ENCODE measurements at places on chromosomes 2 and 18.

DNA sequence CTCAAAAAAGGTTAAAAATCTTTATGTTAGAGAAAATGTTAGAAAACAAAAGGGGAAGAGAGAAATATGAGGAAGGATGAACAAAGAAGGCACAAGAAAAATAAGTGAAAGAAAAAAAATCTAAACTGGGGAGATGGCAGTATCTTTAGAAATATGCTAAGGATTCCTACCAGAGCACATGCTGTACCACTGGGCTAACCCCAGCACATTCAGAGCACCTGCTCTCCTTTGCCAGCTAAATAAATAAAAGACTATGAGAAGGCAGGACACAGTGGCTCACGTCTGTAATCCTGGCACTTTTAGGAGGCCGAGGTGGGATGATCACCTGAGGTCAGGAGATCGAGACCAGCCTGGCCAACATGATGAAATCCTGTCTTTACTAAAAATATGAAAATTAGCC is 92.2 kb upstream of the CDKL4 start:
- no peak for DNase-seq

- no peak for DNase-seq
Observed at GRCh38 chr2:184767059-184767458, 168.7 kb downstream of the ZNF804A start.

- no peak for DNase-seq
Observed at GRCh38 chr2:43676322-43677050, at the start of gene C1GALT1C1L. Gene C1GALT1C1L (minus strand): TSS chr2:43676429. CDS start chr2:43676322, 107 bp downstream.

DNA sequence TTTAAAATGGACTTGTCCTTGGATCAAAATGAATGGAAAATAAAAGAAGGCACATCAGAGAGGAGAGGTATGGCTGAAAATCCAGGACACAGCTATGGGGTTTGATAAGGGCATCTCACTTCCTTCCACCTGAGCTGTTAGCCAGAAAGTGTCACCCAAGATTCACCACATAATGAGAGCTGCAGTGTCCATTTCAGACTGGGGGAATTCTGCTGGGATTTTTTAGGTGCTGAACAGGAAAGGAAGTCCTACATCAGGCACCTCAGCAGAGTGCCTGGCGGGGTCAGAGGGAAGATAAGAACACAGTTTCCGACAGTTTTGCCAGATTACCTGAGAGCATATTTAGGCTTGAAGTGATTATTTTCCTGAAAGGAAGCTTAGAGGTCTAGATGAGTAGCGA is 187.6 kb upstream of the HNMT start:
- no peak for DNase-seq

DNA sequence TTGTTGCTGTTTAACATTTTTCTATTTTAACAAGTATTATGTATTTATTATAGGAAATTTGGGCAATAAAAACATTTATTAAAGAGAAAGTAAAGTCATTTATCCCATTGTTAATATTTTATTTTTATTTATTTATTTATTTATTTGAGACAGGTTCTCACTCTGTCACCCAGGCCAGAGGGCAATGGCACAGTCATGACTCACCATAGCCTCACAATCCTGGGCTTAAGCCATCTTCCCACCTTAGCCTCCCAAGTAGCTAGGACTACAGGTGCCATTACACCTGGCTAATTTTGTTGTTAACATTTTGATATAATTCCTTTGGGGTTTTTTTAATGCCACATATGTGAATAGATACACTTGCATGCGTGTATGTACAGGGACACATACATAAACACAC is 165.9 kb upstream of the STON1 start:
- no peak for DNase-seq

GRCh38 chr2:101623031-101623521 is 74.4 kb upstream of the MAP4K4 start:
- DNase-seq, result no peak

DNA sequence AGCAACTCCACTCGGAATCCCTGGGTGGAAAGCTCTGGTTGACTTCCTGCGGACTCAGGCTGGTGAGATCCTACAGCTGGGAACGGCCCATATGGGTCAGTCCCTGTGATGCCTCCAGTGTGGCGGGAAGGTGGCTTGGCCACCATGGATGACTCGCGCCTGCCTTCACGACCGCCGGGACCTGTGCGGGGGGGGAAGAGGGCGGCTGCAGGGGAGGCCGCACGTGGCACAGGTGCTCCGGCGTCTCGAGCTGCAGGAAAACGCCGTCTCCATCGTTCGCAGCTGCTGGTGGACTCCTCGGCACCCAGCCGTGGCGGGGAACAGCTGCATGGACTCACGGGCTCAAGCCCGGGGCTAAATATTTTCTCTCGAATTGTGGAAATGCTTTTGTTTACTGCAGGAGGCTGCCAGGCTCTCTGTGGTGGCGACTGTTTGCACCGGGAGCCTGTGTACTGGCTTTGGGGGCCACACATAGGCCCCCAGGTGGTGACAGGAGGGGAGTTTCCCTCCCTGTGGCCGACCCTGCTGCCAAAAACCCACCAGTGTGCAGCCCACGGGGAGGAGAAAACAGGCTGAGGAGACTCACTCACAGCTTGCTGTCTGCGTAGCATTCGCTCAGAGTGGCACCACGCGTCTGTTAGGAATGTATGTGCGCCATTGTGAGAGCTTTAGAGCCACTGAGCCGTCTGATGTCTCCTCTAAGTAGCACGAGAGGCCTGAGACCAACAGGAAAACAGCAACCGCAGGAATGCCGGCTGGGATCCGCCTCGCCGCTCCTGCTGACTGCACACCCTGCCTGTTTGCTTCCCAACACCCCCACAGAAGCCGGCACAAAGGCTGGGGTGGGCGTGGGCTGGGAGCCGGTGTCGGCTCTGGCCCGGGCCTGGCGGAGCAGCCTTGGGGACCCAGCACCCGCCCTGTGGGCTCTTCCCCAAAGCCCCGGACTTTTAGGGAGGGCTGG is 89.2 kb downstream of the NFATC1 start:
- DNase-seq, result no peak

DNA sequence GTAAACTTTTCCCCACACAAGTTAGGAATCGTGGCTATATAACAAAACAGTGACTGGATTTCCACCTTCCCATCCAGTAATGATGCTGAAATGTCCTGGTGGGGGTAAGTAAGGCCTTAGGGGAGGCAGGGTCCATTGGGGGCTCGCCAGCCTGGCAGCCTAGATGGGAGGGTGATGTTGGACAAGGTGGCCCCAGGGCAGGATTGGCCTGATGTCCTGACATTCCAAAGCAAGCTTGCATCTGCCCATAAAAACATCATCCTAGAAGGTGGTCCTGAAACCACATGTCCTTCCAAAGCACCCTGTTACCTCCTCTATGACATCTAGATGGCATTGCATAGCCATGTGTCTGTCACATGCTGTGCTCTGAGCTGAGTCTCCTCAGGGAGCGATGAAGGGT is 54.1 kb upstream of the RAB6C start:
- no peak for DNase-seq

- no peak for DNase-seq
Observed at GRCh38 chr2:54577035-54577434, 120.9 kb downstream of the SPTBN1 start.

- DNase-seq, result no peak
Observed at GRCh38 chr2:149467436-149467835, 120.1 kb downstream of the MMADHC start.

- no peak for DNase-seq
Observed at GRCh38 chr2:6446938-6447608, 418.6 kb downstream of the CMPK2 start.

DNA sequence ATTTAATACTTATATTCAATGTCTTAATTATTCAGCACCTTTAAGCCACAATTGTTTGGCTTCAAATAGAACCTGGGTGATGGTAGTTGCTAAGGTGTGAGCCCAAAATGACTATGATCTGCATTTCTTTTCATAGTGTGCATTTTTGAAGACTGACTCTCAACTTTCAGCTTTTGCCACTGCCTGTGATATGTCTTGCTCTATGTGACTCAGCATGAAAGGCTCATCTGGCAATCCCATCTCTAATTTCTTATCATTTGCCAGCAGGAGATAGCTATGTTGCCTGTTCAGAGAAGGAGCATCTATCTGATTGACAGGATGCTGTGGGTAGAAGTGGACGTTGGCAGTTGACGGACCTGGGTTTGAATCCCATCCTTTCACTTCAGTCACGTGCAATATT is 34.5 kb upstream of the CCDC93 start:
- no peak for DNase-seq

- no peak for DNase-seq
Observed at GRCh38 chr18:8979258-8979988, 123.1 kb upstream of the NDUFV2 start.

GRCh38 chr2:64698668-64699444 is 45.1 kb upstream of the SERTAD2 start:
- DNase-seq, result no peak

DNA sequence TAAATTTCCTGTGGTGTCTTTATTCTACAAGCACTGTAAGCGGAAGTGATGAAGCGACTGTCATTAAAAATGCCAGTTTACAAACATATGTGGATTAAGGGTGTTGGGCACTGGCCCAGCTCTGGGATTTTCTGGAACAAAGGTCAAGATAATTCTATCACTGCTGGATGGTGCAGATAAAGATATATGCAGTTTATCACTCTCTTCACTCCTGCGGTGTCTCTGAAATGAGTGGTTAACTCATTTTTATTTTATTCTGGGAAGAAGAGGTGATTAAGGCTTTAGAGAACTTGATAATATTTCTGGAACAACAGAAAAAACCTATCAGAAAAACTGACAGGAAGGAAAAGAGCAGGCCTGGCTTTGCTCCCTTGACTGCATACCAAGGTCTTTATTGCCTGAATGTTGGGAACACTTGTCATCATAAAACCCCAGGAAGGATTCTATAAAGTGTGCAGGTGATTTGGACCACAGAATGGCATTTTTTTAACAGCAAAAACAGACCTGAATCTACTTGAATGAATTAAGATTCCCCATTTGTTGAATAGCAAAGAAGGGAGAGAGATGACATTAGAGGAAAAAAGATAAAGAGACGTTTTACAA is 32.4 kb downstream of the ABCB11 start:
- DNase-seq, result no peak

GRCh38 chr18:4352746-4353551 is 102.2 kb downstream of the DLGAP1 start:
- no peak for DNase-seq

DNA sequence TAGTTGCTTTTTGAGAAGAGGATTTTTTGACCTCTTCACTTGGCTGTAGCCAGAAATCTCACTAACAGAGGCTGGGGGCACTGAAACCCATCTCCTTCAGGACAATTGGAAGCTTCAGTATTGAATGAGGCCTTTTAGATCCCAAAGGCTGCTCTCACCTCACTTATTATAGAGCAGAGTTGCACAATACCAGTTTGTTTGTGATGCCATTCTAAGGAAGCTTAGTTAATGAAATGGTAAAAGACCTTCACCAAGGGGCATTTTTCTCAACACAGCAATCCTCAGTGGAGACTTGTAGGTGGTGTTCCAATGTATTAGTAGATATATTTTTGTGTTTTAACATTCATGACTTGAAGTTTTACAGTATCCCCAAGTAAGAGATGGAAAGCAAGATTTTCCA is 71.0 kb upstream of the RFX8 start:
- DNase-seq, result no peak

- DNase-seq, result no peak
Observed at GRCh38 chr2:99939135-99939534, 203.3 kb downstream of the AFF3 start.

- DNase-seq, result no peak
Observed at GRCh38 chr2:98809116-98809515, 78.2 kb upstream of the MGAT4A start.

GRCh38 chr18:49045585-49045984 is 94.8 kb upstream of the SMAD7 start:
- no peak for DNase-seq

DNA sequence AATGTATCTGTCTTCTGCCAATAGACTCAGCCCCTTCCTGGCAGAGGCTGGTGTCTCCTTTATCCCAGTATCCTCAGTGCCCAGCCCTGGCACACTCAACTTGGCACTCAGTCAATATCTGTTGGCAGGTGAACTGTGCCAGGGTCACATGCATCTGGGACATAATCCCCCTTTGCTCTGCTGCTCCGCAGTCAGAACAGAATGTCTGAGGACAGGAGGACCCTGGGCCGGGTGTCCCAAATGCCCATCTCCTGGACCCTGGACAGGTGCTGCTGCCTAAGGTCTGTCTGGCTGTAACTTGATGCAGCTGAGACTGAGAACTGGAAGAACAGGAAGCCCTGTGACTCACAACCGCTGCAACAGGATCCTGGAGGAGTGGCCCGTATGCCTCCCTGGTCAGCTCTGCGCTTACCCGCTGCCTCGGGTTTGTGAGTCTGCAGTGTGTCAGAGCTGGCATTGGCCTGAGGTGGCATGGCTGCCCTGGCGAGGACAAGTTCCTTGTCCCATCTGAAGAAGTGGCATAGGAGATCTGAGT is 11.4 kb downstream of the HK2 start:
- no peak for DNase-seq

DNA sequence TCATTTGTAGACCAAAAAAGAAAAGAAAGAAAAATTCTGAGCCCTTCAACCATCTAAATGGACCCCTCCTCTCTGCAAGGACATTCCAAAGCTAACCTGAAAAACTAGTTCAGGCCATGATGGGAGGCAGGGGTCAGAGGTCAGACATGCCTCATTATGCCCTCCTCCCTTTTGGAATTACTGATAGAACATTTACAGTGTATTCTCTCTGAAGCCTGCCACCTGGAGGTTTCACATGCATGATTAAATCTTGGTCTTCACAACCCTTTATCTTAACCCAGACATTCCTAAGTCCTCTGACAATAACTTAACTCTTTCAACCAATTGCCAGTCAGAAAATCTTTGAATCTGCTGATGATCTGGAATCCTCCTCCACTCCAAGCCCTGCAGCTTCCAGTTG is 86.0 kb downstream of the SPP2 start:
- DNase-seq, result no peak

GRCh38 chr18:71743634-71744033 is 800.5 kb downstream of the CBLN2 start:
- no peak for DNase-seq

DNA sequence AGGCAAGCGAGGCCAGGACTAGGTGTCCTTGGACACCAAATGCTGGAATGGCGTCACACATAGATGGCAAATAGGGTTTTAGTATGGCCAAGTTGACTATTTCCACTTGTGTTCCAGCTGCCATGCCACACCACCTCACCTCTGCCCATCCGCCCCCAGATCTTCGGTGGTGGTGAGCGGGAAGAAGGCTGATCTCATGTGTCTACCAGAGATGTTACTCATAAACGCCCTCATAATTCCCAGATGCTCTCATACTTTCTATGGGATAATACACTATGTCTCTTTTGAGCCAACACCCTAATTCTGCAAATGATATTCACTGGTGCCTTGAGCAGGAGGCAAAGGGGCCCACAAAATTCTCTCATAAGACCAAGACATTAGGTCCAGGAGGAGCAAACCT is 281.1 kb upstream of the FN1 start:
- DNase-seq, result no peak

GRCh38 chr2:100907832-100908231 is 87.9 kb downstream of the NPAS2 start:
- DNase-seq, result no peak
